ENCODE measurements at places on chromosomes 7 and 10.

DNA sequence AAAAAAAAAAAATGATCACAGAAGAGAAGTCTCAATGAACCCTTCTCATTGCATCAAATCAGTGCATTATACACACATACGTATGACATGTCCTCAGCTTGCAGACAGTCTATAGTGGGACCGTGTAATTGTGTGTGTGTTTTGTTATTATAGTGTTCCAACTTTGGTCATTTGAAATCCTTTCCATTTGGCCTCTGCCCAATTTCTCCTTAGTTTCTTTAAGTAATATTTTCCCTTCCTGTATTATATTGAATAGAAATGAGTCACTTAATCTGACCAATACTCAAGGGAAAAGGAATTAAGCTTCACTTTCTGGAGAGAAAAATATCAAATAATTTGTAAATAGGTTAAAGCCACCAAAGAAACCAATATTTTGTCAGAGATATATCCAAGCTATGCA is 415.5 kb upstream of the SORCS1 start:
- no peak for DNase-seq

GRCh38 chr10:31604096-31604495 is 285.1 kb downstream of the ZEB1 start:
- DNase-seq, result no peak

DNA sequence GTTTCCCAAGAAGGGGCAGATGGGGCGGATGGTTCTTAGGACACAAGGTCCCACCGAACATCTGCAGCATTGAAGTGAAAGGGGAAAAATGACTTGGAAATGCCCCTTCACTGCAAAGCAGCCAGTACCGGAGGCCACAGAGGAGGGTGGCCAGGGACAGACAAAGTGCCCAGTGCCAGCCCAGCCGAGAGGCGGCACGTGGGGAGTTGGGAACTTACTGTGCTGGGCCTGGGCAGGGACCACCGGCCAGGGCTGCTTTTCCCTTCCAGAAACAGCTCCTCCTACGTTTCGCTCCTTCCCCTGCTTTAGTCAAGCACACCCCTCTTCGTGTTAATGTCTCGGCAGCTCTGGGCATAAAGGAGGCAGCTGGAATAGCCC is 129.2 kb downstream of the TNS3 start:
- DNase-seq, result peak; percentile 72

DNA sequence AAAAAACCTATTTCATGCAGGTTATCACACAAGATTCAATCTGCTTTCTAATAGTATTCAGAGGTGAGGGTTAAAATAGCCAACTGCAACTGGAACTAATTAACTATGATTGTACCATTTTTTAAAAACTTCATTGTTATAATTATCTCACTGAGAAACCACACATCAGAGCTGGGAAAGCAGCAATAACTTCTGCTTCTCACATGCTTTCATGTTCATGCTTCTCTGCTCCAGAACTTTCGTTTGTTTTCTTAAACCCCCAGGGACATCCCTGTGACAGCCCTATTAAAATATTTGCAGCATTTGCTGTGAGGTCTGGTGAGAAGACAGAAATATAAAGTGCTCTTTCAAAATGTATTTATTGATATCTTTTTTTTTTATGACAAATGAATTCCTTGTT is 389.0 kb upstream of the SORCS1 start:
- DNase-seq, result no peak

DNA sequence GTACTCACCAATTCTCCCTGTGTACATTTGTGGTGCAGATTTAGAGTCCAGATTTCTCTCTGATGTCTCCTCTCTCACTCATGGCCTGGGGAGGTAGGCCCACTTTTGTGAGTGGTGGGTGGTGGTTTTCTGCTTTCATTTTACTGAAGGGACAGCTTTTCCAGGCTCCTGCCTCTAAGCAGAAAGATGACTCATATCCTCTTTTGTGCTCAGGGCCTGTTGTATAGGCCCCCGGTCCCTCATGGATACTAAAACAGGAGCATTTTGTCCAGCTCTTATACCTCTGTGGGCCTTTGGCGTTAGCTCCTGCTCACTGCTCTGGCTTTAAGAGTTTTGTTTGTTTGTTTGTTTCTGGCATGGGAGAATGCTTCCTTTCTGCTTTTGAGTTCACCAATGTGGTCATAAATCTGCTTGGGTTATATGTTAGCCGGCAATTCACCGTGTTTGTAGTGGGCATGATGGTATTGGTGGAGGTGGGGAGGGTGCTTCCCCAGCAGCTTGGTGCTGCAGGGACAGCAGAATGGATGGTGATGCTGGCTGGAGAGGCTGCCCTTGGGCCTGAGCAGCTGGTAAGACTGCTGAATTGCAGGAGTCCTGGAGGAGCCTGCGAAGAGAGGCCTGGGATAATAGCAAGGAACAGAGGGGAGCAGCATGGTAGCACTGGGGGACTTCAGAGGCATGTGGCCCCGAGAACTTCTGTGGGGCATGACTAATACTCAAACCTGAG is 468.7 kb downstream of the RPS24 start:
- DNase-seq, result no peak

DNA sequence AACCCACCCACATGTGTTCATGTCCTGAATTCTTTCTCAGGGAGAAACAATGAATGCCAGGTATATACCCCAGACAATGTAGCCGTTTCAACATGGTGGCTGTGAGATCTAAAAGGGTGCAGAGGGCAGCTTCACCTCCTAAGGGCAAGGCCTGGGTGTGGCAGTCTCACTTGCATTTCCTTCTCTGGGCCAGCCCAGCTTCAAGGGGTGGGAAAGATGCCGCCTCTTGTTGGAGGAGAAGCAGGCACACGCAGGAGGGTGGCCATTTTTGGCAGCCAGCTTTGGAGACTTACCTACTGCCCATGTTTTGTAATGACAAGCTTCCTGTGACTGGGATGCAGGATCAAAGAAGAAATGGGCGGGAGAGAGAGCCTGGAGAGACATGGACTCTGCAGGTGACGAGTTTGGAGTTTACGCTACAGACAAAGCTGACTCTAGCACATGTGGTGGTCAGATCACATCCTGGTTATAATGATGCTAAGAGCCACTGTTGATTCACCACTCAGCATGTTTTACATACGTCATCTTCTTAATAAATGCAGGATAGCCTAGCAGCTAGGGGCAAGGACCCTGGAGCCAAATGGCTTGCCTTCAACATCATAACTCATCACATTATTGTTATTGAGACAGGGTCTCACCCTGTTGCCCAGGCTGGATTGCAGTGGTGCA is 116.6 kb downstream of the ANLN start:
- no peak for DNase-seq

DNA sequence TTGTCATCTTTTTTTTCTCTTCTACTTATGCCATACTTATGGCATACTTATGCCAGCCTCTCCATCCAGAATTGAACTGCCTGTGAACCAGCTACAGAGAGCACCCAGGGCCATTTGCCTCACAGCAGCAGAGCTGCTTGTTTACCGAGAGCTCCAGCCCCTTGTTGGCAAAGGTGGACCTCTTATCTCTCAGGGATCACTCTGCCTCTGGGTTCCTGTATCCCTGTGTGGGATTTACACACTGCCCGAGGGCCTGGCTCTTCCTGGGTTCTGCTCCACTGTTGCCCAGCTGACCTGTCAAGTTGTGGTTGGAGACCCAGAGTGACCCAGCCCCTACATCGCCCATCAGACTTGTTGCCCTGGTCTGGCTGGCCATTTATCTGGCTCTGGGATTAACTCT is 22.3 kb downstream of the MRPS33 start:
- no peak for DNase-seq

GRCh38 chr10:13990946-13991345 is 339.8 kb downstream of the FRMD4A start:
- no peak for DNase-seq

DNA sequence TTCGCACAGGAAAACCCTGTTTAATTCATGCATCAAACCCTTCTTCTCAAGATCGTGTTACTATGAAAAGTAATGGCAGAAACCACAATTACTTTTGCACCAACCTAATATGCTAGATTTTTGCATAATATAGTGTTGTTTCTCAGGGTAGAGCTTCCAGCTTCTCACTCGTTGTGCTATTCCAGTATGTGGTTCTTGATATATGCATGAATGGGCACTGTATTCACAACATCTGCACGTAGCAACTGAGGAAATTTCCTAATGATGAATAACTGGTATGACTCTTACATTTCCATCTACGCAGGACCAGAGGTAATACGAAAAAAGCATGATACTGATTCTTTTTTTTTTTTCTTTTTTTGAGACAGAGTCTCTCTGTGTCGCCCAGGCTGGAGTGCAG is 326.6 kb upstream of the GALNT17 start:
- no peak for DNase-seq

- no peak for DNase-seq
Observed at GRCh38 chr10:1653321-1653720, 84.0 kb downstream of the ADARB2 start.

DNA sequence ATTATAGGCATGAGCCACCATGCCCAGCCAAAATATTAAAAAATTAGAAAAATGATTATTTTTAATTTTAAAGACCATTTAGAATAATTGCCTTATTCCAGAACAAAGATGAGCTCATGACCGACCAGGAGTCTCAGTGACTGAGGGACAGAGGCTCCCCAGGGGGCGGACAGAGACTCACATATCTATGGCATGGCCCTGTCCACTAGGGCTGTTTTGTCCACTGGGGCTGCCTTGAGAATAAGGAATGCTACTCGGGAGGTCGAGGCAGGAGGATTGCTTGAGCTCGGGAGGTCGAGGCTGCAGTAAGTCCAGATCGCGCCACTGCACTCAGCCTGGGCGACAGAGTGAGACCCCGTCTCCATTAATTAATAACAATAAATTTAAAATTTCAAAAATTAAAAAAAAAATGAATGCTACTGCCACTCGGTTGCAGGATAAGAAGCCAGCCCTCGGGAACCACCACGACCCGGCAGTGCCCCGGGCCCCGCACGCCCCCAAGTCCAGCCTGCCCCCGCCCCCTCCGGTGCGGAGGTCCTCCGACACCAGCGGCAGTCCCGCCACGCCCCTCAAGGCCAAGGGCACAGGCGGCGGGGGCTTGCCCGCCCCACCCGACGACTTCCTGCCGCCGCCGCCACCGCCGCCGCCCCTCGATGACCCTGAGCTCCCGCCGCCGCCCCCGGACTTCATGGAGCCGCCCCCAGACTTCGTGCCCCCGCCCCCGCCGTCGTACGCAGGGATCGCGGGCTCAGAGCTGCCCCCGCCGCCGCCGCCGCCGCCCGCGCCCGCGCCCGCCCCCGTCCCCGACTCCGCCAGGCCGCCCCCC is 128.6 kb downstream of the APBB1IP start:
- DNase-seq, result no peak

DNA sequence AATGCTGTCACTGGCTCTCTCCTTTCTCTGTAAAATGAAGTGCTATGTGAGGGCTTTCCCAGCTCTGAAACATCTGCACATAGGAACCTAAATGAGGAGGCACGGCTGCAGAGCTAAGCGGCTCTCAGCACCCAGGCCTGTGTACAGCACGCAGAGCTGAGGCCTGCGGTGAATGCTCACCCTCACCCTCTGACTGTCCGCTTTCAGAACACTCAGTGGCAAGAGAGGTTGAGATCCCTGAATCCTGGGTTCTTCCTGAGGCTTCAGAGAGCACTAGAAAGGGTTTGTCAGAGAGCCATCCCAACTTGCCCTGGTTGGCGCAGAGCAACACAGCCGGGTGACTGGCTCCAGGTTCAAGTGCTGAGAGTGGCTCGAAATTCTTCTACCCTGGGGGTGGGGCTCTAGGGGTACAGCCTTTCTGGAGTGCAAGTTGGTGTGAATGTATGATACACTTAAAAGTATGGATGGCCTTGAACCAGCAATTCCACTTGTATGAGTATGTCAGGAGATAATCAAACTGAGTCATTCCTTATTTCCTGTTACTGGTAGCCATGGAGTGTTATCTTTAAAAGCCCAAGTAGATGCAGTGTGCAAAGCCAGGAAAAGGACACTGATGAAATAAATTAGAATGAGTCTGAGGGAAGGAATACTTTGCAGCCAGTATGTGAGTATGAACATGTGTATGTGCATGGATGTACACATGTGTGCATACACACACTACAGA is 1.7 kb upstream of the CCDC201 start:
- no peak for DNase-seq

DNA sequence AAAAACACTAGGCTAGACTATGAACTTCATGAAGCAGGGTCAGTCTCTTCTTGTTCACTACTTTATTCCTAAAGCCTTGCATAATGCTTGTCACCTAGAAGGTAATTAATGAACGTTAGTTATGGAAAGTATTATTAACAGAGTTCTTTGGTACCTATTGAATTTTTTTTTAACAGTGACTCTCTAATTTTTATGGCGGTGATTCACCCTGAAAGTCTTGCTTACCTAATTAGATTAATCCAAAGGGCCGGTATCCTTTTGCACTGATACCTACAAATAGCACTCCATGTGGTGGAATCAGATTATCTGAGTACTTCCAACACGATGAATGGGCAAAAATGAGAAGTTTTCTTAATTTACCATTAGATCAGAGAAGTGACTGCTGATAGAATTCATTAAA is 31.7 kb downstream of the STAM start:
- DNase-seq, result no peak
